ENCODE measurements at places on chromosomes 12 and 14.
A peak's percentile ranks its signal among the peaks of the same experiment; 100 is the strongest.

DNA sequence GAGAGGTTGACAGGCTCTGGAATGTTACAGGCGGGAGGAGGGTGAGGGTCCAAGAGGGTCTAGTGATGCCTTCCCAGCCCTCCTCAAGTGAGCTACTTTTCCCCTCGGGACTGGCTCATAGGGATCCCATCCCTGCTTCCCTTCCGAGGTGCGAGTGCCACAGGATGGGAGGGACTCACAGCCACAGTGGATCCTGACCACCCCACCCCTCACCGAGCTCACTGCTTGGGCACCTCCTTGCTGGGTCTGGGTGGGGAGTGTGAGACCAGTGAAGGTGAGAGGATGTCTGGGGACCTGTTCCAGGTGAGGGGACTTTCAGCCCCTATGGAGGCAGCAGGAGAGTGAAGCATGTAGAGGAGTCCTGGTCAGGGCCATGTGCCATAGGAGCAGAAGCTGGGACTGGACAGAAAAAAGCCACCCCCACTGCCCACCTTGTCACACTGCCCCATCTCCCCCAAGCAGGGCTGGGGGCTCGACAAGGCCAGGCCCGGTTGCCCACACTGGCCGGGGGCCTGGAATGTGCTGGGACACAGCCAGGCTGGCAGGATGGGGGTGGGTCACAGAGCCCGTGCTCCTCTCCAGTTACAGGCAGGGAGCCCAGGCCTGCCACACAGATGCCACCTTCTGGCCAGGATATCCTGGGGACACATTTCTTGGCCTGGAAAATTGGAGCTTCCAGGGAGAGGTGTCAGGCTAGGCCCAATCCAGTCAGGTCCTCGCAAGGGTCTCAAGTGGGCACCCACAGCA, 1.7 kb upstream of the TNS2 start:
- no peak for DNase-seq

DNA sequence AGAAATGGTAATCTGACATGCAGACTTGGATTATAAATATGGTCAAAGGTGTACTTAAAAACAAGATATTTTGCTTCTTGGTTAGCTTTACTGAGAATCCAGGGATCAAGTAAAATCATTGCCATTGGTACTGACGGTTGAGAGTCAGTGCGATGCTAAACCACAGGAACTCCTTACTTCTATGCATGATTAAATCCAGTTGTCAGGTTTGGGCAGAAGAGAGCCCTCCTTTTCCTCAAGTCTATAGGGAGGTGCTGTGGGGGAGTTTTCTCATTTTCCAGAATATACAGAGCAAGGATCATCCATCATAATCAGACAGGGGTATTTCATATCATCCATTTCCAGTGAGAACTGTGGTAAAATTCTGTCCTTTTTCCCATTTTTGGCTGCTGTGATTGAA, 839.1 kb downstream of the NRXN3 start:
- no peak for DNase-seq

- no peak for DNase-seq
Observed at GRCh38 chr12:104490186-104490585, 33.4 kb downstream of the CHST11 start.

DNA sequence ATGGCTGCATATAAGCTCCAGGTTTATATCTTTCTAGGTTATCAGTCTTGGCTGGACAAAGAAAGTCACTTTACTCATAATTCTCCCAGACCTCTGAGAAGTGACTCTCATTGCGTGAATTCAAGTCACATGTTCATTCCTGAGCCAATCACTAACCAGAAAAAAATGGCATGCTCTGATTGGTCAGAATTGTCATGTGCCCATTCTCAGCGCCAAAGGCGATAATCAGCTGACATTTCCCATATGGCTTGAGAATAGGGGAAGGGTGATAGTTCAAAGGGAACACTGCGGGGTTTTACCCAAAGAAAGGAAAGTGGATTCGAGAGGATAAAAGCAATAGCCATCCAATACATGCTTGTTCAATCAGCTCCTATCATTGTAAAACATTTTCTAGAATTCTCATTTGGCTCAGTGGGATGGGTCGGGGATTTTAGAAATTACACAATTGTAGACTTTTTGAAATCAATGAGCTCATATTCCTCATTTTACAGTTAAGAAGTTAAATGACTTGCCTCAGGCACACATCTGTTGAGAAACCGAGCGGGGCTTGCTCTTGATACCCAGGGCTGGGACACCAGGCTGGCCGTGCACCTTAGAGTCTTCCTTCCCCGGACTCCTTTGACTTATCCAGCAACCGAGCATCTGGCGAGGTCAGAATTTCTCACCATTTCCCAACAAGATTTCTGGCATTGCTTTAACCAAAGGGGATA, 454.0 kb upstream of the TBX3 start:
- DNase-seq, result no peak

DNA sequence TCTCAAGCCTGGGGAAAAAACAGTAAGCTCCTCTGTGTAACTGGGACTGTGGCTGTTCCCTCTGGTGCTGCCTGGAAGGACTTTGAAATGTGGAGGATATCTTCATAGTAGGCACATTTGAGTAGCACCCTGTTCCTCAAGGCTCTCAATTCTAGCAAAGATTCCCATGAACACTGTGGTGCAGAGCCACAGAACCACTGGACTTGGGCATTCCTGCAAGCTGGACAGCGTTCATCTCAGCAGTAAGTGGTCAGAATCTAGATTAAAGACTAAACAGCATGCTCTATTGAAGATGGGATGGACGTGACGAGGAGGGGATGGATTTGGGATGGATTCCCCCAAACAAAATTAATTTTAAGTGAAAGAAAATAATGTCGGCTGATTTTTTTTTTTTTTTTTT, 9.4 kb upstream of the YBX3 start:
- no peak for DNase-seq

DNA sequence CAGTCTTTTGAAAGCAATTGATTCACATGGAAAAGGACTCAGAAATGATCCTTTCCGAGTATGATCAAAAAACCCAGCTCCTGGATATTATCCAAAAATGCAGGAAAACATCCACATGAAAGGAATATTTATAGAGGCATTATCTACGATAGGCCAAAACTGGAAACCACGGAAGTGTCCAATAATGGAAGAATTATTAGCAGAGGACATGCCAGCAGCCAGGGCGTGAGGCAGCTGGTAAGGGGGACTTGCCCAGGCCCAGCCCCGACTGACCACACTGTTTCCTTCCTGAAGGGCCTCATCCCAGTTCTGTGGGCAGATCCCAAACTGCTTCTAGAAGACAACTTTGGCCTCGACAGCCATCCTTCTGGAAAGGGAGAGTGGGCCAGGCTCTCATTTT, 20.5 kb downstream of the ACTN1 start:
- DNase-seq, result no peak

GRCh38 chr12:113476176-113476986, 4.7 kb upstream of the LHX5 start:
- DNase-seq, result no peak

GRCh38 chr14:73785336-73785833, 66.2 kb upstream of the PTGR2 start:
- DNase-seq, result no peak

- DNase-seq, result no peak
Observed at GRCh38 chr12:27164330-27165040, 79.6 kb upstream of the STK38L start.

GRCh38 chr14:25626986-25627385, 577.0 kb upstream of the STXBP6 start:
- DNase-seq, result no peak

DNA sequence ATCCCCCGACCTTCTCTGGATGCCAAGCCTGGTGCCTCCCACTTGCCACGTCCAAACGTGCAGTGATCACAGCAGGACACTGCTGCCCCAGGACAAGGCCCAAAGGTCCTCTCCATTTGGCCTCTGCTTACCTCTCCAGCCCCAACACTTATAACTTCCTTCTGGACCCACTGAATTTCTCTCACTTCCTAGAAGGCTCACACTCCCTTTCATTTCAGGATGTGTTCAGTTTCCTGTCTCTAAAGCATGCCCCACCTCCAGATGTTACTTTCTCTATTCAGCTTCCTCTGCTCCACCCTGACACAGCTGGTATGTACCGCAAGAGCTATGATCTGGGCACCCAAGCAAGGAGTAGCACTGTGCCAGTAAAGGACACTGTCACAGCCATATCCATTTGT, 33.0 kb downstream of the CDKL1 start:
- peak; percentile 82 for DNase-seq

DNA sequence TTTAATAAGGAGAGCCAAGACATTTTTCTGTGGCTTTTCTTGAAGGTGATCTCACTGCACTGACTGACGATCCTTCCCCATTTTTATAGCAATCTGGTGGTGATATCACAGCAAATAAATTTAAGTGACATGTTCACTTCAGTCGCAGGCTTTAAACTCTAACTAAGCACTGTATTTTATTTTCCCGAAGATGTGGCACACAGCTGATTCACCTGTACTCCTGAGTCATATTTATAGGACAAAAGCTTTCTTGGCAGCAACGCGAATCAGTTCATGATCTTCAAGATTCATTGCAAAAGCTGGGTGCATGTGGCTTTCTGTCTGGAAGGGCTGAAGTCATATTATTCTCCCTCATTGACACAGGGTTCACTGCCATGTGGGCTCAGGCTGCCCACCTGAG, 79.8 kb upstream of the TUNAR start:
- DNase-seq, result no peak

DNA sequence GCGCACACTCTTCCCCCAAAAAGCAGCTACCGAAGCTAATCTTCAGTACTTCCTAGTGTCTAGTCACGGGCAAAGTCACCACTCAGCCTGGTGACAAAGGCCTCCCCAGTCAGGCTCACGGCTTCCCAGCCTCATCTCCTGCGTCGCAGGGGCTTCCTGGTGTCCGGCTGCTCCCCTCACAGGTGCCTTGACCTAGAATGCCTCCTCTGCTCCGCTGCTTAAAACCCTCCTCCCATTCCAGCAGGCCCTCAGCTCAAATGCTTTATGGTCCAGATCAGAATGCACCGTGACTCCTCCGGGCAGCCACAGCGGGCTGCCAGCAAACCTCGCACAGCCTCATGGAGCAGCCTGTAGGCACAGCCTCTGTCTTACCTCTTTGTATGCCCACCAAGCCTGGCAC, 53.1 kb downstream of the PRIMA1 start:
- no peak for DNase-seq

GRCh38 chr14:61553730-61554641, 141.3 kb upstream of the HIF1A start:
- DNase-seq, result no peak

- DNase-seq, result peak; percentile 71
Observed at GRCh38 chr14:49892301-49892635, 614 bp upstream of the ARF6 start.

GRCh38 chr14:29339494-29340172, 573.0 kb downstream of the FOXG1 start:
- no peak for DNase-seq

- no peak for DNase-seq
Observed at GRCh38 chr14:77153802-77154201, 12.2 kb upstream of the ZDHHC22 start.

DNA sequence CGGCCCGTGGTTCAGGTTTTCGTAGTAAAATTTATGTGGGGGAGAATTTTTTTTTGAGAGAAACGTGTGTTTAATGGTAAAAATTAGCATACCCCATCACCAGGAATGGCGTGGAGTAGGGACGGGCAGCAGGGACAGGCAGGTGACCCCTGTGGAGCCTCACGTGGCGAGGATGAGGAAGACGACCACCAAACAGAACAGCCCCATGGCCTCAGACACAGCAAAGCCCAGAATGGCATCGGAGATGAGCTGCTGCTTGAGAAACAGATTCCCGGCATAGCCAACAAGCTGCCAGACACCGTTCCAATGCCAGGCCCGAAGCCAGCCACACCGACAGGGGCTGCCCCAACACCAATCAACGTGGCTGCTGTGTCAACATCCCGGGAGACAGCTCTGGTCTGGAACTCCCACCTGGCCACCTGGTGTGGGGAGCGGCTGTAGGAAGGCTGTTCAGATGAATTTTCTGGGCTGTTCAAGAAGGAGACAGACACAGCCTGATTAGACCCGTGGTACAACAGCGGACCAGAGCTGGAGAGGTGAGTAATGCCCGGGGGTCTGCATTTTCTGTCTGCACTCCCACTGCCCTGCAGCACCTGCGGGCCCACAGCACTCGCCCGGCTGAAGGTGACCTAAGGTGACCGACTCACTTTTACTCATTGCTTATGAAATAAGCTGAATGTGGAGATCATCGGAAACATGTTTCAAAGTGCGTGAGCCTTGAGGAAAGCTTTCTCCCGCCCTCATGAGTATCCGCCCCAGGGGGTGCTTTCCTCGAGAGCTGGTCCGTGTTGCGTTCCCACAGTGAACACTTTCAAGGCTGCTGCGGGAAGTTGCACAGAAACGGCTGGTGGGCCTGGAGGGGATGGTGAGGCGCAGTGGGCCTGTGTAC, 10.6 kb downstream of the TMEM121 start:
- DNase-seq, result no peak

GRCh38 chr12:117646520-117646919, 285.1 kb upstream of the NOS1 start:
- no peak for DNase-seq

DNA sequence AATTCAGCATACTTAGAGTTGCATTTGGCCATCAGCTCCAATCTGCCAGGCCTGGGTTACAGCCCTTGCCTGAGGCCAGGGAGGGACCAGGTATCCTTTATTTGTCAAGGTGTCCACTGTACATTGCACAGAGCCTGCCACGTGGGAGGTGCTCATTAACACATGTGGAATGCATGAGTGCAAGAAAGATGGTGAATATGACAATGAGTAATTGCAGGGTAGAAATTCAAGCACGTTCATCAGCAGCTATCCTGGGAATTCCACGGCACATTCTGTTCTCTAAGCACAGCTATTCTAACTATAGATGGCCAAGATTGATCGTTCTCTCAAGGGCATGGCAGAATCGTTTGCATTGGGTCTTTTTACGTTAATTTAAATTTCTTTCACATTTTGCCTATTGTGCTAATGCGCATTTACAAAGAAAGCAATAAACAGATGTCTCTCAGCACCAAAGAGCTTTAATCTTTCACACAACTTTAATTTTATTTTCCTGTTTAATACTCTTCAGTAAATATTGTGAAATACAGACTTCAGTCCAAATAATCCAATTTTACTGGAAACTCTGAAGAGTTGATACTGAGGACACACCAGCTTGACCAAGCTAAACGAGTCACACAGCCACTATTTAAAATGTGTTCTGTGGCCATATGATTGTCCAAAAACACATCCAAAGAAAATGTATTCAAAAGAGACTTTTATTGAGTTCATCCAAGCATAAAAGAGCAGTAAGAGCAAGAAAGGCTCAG, 1025.7 kb upstream of the TMEM132C start:
- DNase-seq, result no peak
